Kidney (tissue), 22 donors: ENCODE measurements at places on chromosomes 2 and 18. TPM values are rescaled to one million over a fixed set of nuclear protein-coding genes. Genes with fewer than 3 reads are reported as not detected.
A peak's percentile ranks its signal among the peaks of the same experiment; 100 is the strongest.

TMEM17 gene
- polyA plus RNA-seq = 4.2 TPM

- DNase-seq = no peak
These were observed 263.1 kb downstream of the LOXHD1 start for GRCh38 chr18:46393961-46394360.

ARHGEF33 gene
- polyA plus RNA-seq = 2.4 TPM

TTLL4 gene
- polyA plus RNA-seq = 7.6 TPM

GRCh38 chr2:188478724-188479123 is 187.1 kb downstream of the GULP1 start:
- no peak for DNase-seq

ZNF892 gene
- 0.34 TPM for polyA plus RNA-seq

TLX2 gene
- not detected for polyA plus RNA-seq

DNA sequence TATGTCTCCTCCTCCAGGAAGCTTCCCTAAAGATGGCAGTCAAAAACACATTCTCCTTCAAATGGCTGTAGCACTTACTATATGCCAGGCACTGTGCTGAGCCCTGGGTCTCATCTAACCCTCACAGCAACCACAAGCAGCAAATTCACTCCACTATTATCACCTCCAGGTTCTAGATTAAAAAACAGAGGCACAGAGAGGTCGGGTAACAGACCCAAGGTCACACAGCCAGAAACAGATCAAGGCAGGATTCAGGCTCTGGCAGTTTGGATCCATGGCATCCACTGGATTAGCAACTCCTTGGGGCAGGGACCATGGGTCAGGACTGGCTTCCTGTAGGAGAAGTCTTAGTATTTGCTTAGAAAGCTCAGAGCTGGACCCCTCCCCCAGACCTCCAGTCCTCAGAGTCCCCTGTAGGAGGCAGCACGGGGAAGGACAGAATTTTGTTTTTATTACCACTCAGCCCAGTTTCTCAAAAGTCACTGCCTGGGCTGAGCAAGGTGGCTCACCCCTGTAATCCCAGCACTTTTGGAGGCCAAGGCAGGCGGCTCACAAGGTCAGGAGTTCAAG is 34.4 kb downstream of the ZFP36L2 start:
- DNase-seq = no peak

- peak; percentile 67 for DNase-seq
These were observed 173.0 kb downstream of the CTIF start for GRCh38 chr18:48711651-48712486.

TAF4B gene
- 1.7 TPM for polyA plus RNA-seq

DNA sequence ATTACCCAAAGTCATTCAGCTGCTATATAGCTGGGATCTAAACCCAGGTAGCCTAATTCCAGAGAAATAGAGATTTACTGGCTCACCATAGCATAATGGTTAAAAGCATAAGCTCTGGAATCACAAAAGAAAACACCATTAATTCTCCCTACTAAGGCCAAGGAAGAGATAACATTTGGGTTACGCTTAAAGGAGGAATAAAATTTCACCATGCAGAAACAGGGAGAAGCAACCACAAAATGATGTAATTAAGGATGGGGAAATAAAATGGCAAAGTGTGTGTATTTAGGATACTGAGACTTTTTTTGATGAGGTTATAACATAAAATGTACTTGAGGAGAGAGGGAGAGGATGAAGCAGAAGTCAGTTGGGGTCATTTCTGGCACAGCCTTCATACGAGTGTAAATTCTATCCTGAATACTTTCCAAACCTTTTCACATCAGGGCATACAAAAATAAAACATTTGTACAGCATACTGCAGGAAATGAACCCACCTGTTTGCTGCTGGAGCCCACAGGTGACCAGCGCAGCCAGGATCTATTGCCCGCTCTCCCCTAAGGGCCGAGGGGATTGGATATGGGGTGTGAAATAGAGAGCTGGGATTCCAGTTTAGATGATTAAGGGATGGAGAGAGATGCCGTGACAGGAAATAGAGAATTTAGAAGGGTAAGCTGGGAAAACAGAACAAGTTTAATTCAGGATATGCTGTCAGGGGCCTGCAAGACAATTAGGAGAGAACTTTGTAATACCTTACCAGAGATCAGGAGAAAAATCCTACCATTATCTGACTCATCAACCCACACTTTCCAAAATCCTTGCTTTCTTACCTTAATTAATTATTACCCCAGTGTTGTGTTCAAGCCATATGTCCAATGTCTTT is 43.8 kb upstream of the SERTAD2 start:
- no peak for DNase-seq

GRCh38 chr2:6024229-6024628 is 332.0 kb downstream of the SOX11 start:
- DNase-seq = no peak

- DNase-seq = no peak
These were observed 81.2 kb downstream of the ARHGAP15 start for GRCh38 chr2:143210446-143210819.

GRHL1 gene
- polyA plus RNA-seq = 2.3 TPM

GRCh38 chr2:140416577-140416976 is 1636.4 kb upstream of the NXPH2 start:
- no peak for DNase-seq

- peak; percentile 33 for DNase-seq
These were observed 24.6 kb downstream of the INSIG2 start for GRCh38 chr2:118112771-118113334.

FRZB gene
- polyA plus RNA-seq = 21.3 TPM

DNA sequence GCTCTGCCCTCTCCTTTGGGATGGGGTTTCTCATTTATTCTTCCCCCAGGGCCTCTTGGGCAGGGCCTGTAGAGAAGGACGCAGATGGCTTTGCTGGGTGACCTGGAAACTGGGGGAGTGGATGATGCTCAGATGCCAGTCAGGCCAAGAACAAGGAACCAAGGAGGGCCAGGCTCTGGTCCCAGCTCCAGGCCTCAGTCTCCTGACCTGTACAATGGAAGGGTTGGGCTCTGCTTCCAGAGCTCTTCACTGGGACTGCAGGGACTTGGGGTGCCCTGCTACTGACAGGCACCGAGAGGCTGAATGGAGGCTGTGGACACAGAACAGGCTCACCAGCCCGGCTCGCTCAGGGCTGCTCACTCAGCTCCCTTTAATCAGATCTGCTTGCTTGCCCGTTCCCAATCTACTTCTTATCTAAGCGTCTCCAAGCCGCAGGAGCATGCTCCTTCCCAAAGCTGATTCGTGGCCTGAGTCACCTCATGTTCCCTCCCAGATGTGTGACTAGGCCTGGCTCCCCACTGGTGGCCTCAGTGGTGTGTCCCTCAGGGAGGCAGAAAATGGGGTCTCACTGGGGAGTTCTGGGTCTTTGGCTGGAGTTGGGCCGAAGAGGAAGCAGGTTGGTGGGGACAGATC is 82.6 kb upstream of the ODC1 start:
- DNase-seq = no peak

OTX1 gene
- not detected for polyA plus RNA-seq

- DNase-seq = no peak
These were observed 96.6 kb downstream of the RHBDD1 start for GRCh38 chr2:226932443-226932842.

- no peak for DNase-seq
These were observed 102.4 kb upstream of the ST6GAL2 start for GRCh38 chr2:106988361-106988760.

DNA sequence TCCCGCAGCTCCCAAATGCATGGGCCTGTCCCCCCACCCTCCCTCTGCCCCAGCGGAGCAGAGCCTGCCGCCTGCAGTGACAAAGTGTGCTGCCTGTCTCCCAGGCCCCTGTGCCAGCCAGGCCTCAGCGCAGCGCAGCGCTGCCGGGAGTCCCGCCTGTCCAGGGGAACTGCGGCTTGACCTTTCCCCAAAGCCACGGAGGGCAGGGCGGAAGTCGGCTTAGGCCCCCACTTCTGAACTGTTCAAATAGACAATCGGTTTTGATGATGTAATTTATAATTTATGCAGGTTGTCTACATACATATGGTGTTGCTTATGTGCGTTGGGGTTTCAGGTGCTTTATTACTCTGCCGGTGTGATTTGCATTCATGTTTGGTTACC is 7.1 kb downstream of the GBX2 start:
- DNase-seq = no peak

GCKR gene
- polyA plus RNA-seq = not detected

DOCK10 gene
- 2.1 TPM for polyA plus RNA-seq

GRCh38 chr18:25518716-25519053 is 166.7 kb upstream of the ZNF521 start:
- DNase-seq = no peak

GRCh38 chr18:78813936-78814710 is 165.5 kb upstream of the SALL3 start:
- DNase-seq = peak; percentile 34

DNA sequence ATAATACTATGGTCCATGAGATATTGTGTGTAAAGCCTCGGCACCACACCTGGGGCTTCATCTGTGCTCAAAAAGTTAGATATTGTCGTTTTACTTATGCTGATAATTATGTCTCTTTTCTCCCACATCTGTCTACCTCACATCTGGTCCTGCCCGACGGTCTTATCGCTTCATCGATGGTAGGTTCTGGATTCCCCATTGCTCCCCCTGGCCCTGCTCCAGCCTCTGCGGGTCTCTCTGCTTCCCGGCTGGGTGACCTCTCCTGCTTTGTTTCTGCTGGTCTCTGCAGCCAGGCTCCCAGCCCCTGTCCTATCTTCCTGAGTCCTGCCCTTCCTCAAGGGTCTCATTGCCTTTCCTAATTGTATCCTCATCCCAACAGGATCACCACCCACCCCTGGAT is 294.2 kb downstream of the NDUFA10 start:
- no peak for DNase-seq

DNA sequence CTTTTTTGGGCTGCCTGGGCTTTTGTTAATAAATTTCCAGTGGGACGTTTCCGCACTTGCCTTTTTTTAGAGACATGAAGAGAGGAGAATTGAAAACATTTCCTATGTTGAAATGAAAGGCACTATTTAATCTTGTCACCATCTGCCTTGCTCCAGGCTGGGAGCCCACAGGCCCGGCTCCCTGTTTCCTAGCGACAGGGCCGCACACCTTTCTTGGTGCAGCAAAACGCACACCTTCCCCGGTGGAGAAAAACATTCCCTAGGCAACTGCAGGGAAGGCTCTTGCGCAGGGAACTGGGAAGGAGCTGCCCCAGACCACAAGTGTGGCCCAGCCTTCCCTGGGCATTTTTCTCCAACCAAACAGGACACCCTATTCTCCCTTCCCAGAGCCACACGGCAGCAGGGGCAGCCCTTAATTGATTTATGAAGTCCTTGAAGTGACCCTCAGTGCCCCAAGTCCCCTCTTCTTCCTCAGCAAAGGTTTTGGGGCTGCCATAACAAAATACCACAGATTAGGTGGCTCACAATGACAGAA is 132.9 kb upstream of the MSH6 start:
- DNase-seq = no peak

SRD5A2 gene
- polyA plus RNA-seq = 0.15 TPM

TMEFF2 gene
- not detected for polyA plus RNA-seq

FAM124B gene
- polyA plus RNA-seq = 0.90 TPM

DNA sequence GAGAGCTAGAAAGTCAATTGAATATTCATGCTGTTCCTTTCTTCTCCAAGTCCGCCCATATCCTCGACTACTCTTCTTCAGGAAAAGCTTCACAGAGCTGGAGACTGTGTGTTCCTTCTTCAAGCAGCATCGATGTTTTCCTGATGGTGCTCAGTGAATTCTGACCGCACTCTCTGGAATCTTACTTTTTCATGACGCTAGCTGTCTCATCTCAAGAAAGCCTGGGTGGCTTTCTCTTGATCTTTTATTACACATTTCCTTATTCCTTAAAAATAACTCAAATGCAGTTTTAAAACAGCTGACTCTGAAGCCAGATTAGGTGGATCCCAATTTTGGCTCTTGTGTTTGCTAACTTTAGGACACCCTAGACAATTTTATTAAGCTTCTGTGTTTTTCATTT is 1245.1 kb upstream of the LRRTM1 start:
- no peak for DNase-seq

DNA sequence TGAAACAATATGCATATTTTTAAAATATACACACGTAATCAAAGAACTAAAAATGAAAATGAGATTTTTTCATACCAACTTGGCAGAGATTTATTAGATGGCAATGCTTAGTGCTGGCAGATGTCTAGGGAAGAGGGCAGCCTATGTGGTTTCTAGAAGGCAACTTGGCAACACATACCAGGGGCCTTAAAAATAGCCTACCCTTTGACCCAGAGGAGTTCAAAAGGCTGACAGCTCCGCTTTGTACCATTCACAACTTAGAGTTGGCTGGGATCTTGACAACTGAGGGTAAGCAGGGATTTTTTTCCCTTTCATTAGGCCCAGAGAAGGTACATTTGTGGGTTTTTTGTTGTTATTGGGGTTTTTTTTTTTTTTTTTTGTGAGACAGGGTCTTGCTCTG is 26.4 kb upstream of the GPR55 start:
- DNase-seq = no peak

TEX261 gene
- polyA plus RNA-seq = 35.9 TPM

DNA sequence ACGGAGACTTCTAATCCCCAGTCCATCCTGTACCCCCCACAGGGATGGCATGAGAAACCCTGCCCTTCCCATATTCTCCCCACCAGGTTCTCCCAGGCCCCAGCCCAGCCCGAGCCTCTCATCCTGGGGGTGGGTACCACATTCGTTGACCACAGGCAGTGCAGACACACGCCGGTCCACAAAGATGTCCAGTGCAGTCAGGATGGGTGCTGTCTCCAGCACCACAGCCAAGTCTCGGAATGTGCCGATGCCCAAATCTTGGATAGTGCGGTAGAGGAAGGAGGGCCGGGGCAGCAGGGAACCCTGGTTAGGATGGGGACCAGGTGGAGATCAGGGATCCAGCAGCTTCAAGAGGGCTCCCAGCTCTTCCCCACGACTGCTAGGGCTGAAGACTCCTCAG is 4.8 kb downstream of the PRKAG3 start:
- no peak for DNase-seq

DNA sequence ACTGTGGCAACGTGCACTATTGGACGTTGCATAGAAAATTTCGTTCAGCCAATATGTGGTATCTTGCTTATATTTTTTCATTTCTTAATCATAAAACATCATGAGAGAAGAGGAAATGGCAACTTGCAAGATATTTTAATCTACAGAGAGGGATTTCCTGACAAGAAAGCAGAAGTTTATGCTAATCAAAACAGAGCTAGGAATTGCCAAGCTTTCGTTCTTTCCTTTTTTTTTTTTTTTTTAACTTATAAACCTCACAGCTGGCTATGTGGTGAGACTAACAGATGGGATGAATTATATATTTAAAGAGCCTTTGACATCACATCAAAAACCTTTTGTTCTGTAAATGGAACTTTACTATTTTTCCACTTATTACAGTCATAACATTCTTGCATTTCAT is 1136.9 kb upstream of the TMEFF2 start:
- peak; percentile 10 for DNase-seq

DNA sequence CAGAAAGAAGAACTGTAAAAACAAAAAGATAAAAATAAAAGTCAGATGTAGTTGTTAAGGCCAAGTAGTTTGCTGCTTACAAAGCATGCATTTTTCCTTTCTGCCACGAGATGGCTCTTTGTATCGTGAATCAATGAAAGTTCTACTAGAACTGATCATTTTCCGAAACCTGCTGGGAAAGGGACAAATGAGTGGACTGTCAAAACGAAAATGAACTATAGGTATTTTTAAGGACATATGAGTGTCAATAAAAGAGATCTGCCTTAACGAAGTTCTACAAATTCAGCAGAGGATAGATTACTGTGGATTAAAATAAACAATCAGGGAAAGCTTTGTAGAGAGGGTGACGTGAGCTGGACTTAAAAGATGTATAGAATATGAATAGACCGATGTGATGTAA is 15.0 kb upstream of the ELOA2 start:
- no peak for DNase-seq
